ENCODE measurements at places on chromosomes 4 and X.

- no peak for DNase-seq
These were observed 327.0 kb upstream of the CTSO start for GRCh38 chr4:156280686-156281085.

DNA sequence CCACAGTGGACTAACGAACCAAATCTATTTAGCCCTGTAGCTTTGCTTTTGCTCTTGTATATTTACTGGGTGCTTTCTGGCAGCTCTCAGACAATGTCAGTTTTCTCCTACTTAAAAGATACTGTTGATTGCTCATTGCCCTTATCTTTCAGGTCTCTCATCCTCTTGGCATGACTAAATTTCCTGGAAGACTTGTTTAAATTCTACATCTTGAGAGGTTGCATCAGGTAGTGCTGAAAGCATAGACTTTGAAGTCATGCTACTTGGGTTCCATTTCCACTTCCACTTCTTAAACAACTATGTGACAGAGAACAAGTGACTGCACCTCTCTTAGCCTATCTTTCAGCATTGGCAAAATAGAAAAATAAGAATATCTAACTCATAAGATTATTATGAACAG lies 8.4 kb downstream of the TDO2 start:
- DNase-seq, result no peak

DNA sequence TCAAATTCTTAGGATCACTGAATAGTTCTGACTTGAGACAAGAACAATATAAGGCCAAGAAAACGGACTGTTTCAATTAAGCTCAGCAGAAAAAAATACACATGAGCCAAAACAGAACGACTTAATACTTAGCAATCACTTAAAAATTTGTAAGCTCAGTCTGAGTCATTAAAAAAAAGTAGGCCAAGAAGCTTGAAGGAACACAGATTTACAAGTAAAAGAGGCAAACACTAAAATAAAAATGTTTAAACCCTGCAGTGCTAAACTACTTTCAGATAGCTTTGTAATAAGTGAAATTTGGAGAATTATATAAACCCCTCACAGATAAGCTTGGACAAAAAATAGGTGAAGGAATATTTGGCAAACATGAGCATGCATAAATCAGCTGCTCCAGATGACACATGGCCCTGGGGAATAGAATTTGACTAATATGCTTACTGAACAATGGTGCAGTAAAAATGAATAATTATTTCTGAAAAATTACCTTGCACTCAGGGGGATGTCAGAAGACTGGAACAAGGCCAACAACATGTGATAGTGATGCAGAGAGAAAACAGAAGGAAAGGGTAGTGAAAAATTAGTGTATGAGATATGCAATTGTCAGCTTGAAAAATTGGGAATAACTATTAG lies 49.6 kb downstream of the LNX1 start:
- DNase-seq, result no peak

DNA sequence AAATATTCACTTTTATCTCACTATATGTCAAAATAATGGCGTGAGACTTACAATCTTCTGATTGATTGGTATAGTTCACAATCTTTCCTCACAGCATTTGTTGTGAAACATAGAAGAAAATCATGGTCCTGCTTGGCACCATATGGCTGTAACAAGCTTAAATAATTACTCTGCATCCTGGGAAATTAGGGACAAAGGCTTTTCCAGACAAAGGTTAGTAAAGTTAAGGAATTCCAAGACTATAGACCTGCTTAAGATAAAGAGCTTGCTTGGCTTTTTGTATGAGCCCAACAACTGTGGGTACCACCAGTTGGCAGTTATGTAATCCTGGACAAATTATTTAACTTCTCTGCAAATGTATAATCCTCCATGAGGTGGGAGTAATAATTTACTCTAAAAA lies 3.4 kb upstream of the PCDH18 start:
- DNase-seq, result no peak

DNA sequence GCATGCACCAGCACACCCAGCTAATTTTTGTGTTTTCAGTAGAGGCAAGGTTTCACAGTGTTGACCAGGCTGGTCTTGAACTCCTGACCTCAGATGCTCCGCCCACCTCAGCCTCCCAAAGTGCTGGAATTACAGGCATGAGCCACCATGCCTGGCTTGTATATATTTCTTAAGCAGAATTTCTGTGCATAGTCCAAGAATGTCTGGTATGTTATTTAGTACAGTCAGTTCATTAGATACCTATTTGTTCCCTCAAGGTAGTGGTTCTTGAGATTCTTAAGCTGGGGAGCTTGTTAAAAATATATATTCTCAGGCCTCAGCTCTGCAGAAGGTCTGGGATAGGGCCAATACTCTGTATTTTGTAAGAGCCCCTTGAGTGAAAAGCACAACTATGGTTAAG lies 4.6 kb upstream of the SERTM2 start:
- DNase-seq, result no peak

GRCh38 chrX:139691493-139691842 lies 16.5 kb downstream of the MCF2 start:
- DNase-seq, result no peak

- no peak for DNase-seq
These were observed 410.6 kb downstream of the HNRNPD start for GRCh38 chr4:81963015-81963762.
